ENCODE measurements at places on chromosomes 13 and 19.

GRCh38 chr13:109403012-109403421 is 383.4 kb downstream of the IRS2 start:
- DNase-seq = no peak

DNA sequence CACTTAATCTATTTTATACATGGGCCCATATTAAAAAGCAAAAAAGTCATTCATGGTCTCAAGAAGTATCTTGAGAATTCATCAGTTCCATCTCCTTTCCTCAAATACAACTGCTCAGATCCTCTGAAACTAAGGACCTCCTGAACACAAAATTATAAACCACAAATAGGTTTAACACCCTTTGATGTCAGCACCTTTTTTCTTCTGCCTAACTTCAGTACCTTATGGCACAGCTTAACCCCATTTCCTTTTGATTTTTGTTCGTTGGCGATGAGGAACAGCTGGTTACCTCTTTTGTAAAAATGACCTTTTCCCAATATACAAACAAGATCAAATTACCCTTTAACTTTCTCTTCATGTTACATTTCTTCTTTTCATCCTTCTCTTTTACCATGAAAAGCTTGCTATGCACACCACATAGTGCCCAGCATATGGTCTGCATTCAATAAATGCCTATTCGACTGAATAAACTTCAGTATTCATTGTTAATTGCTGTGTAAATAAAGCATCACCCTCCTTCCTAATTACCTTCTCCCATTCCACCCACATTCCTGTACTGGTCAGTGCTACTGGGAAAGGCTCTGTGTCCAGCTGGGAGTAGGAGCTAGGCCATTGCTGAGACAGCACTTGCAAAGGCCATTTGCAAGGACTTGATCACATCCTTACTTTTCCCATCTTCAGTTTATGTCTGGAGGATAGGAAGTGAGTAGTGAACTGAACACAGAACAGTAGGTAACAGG is 317.9 kb downstream of the SHISA2 start:
- no peak for DNase-seq

- DNase-seq = no peak
These were observed 14.2 kb downstream of the HAS1 start for GRCh38 chr19:51709575-51709974.

DNA sequence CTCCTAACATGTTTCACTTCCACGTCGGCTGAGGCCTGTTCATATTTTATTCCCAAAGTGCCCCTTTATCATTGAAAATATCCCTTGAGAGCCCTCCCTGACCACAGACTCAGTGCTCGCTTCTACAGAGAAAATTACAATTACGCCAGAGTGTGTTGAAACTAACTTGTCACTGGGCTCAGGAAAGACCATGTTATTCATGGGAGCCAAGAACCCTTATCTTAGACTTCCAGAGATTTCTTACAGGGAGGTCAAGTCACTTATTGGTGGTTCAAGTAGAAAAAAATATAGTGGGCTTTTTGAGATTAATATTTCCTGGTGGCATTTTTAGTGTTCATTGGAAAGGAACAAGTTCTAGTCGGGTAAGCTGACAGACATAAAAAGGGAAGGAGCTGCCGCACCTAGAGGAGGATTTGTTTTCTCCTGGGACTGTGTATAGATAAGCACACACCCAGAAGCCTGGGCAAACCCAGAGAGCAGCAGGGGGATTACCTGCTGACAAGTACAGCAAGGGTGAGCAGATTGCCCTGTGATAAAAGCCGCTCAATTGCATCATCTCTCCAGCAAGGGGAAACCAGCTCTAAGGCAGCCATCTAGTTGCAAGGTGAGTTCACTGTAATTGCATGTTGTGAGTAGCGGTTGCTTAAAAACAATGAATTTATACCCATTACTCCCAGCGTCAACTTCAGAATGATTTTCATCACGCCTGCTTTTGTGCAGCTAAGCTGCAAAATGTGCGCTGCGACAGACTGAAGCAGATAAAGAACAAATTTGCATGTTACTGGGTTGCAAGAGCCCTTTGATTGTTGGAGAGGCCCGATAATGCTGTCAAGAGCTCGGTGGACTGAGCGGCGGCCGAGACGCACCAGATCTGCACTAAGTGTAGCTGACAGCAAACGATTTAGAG is 46.2 kb downstream of the DCT start:
- no peak for DNase-seq

DNA sequence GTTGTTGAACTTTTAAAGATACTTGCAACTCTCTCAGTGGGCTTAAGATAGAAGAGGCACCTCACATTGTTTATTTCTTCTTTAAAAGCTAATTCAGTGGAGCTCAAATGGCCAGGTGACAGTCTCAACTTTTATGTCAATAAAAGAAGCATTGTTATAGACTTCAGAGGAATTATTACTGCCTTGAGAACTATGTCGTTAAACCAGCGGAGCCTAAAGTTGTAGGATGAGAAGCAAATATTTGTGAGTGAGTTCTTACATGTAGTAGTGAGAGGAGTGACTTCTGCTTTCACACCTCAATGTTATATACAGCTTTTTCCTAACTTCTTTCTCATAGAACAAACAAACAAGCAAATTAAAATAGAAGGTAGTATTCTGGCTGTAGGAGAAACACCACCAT is 31.2 kb upstream of the DGKH start:
- no peak for DNase-seq

DNA sequence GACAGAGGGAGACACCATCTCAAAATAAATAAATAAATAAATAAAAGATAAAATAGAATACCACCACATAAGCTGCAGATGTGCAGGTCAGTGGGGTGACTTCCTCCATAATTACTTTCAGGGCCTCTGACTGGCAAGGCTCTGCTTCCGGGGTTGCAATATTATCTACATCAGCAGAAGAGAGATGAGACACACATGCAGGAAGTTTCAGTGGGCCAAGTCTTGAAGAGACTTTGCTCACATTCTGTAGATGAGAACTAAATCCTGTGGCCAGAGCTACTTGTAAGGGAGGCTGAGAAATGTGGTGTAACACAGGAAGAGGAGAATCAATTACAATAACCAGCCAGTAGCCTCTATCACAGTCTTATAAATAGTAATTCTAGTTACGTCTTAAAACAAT is 89.9 kb upstream of the MAB21L1 start:
- no peak for DNase-seq

- DNase-seq = peak; percentile 77
These were observed 53.2 kb upstream of the SHKBP1 start for GRCh38 chr19:40523322-40524047.

GRCh38 chr19:36891768-36892357 is 24.2 kb downstream of the ZNF829 start:
- DNase-seq = no peak

GRCh38 chr13:66803013-66803807 is 426.9 kb downstream of the PCDH9 start:
- DNase-seq = no peak

DNA sequence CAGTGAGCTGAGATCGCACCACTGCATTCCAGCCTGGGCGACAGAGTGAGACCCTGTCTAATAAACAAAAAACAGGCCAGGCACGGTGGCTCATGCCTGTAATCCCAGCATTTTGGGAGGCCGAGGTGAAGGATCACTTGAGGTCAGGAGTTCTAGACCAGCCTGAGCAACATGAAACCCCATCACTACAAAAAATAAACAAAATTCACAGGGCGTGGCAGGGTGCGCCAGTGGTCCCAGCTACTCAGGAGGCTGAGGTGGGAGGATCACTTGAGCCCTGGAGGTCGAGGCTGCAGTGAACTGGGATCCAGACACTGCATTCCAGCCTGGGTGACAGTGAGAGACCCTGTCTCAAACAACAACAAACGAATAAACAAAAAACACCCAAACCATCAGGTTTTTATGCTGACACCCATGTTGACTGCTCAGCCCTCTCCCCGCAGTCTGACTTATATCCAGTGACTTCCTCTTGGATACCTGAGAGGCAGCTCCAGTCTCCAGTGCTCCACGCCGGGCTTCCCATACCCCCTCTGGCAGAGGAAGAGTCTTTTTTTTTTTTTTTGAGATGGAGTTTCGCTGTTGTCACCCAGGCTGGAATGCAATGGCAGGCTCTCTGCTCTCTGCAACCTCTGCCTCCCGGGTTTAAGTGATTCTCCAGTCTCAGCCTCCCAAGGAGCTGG is 17.7 kb downstream of the WTIP start:
- no peak for DNase-seq

- no peak for DNase-seq
These were observed 7.1 kb downstream of the SMAD9 start for GRCh38 chr13:36912973-36913372.

- no peak for DNase-seq
These were observed 278 bp upstream of the ZNF274 start for GRCh38 chr19:58182577-58182988.

GRCh38 chr13:76538004-76538403 is 348.2 kb downstream of the KCTD12 start:
- DNase-seq = no peak

DNA sequence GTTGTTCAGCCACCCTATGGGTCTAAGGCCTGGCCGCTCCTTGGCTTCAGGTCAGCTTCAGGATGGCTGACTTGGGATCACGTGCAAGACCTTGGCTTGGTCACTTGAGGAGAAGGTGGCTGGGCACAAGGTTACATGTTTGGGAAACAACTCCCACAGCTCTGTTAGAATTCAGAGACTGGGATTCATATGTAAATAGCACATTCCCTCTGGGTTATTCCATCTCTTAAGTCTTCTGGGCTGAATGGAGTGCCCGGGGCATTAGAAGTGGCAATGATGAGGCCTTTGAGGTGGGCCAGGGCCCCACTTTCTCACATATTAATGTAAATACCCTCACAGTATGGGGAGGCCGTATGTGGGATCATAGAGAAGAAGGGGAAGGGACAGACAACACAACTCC is 150.9 kb downstream of the EFNB2 start:
- DNase-seq = no peak

- no peak for DNase-seq
These were observed 78.2 kb downstream of the FNDC3A start for GRCh38 chr13:49053906-49054305.

DNA sequence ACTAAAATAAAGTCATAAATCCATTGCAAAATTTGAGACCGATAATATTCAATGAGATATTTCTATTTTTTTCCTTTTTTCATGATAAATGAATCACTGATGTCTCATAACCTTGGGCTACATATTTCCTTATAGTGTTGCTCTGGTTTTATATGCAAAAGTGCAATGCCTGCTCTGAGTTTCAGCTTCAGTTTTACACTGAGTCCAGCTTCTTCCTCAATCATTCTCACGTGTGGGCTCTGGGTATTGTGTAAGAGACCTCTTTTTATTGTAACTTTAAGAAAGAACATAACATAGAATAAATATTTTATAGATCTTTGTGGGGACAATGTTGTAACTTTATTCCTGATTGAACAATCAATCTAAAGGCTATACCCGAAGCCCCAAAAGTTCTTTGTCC is 280.2 kb upstream of the EDNRB start:
- DNase-seq = no peak

DNA sequence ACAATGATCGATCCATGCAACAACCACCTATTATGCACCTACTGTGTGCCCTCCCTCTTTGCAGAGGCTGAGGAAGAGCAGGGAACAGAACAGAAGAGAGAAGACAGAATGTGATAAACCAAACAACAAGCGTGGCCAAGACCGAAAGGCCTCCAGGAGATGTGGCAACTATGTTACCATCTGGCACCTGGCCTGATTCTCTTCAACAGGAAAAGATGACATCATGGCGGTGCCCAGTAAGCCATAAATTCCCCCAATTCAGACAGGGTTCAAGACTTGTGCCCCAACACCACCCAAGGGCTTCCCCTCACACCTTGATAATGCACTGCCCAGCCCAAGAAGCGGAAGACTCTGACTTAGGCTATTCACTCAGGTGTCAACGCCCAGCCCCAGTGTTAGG is 44.3 kb downstream of the SLC7A1 start:
- DNase-seq = no peak

DNA sequence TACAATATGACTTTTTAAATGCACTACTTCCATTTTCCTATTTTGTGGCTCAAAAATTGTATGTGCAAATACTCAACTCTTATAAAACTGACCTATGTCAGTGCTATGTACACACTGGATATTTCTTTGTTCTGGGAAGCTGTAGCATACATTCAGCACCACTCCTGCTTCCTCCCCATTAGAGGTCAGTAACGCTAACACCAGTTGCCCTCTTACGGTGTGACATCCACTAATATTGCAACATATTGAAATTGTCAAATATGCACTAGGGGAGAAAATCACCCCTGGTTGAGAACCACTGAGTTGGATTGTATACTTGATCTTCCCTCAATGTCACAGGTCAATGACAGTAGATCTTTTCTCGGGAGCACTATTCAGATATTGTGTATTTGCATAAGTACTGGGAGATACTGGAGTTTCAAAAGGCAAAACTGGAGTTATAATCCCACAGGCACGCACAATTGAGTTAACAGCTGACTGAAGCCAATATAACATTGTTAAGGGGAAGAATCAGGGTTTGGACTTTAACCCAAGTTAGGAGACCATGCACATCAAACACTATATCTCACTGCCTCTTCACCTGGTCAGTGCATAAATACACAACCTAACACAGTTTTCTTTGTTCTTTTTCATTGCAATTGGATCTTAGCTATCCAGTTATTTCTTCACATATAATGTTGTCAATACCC is 1276.5 kb upstream of the MIR17HG start:
- DNase-seq = no peak

DNA sequence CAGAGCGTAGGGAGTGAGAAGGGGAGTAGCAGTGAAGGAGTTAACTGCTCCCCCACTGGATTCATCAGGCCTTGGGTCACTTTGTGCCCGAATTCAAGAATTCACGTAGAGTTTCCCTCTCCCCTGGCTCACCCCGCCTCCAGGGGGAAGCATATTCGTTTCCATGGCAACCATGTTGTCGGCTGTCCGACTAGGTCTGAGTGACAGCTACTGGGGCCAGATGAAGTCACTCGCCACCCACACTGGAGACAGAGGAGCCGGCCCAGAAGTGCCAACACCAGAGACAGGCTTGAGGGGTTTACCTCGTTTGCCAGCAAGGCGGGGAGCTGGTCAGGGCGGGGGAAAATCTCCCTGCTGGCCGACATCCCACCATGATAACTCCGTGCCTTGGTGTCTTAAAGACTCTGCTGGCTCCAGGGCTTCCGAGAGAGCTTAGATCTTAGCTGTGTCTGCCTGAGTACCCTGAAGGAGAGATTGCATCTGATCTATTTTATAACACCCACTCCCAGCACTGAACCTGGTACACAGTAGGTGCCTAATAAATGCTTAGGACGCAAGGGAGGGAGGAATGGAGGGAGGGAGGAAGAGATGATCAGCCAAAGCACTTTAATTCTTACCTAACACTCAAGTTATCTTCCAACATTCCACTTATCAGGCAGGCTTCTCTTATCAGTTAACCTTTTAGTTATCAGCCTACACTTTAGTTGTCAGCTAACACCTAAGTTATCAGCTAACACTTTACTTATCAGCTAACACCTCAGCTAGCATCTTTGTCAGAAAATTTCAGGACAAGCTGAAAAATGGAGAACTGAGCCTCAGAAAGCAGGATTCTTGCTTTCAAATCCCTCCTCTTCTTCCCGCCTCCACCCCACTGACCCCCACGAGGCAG is 57.2 kb upstream of the ZNRF4 start:
- DNase-seq = no peak

GRCh38 chr13:40145139-40145538 is 489.7 kb downstream of the COG6 start:
- no peak for DNase-seq

GRCh38 chr19:30345686-30346085 is 26.5 kb upstream of the ZNF536 start:
- DNase-seq = no peak

GRCh38 chr19:13234518-13234917 is 84.3 kb downstream of the IER2 start:
- peak; percentile 81 for DNase-seq
